ENCODE measurements at places on chromosomes 13 and 19.
A peak's percentile ranks its signal among the peaks of the same experiment; 100 is the strongest.

- DNase-seq, result no peak
Measured at GRCh38 chr19:41604831-41605230, 22.0 kb downstream of the CEACAM4 start.

DNA sequence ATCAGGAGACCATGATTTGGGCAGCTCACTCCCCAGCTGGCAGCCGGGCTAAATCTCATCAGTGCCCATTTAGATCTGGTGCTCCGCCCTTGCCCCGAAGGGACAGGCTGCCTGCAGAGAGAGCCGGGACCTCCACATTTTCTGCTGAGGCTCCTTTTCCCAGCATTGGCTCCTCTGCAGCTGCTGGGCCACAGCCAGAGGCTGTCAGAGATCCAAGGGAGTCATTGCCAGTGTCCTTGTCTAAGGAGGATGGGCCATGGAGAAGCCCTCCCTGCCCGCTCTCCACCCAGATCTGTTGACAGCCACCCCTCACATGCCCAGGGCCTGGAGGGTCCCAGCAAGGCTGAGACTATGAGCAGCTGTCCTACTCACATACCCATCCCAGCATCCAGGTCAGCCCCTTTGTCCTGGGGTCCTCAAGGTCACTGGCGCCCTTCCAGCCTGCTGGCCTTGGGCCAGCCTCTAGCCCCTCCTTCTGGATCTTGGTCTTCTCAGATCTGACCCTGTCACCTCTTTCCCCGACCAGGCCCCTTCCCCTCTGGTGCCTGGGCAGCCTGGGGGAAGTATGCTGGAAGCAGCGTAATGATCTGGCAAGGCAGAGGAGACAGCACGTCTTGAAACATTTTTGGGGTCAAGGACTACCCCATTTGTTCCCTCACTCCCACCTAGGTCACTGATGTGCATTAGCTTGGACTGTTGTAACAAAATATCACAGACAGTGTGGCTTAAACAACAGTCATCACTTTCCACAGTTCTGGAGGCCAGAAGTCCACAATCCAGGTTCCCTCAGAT is 7.9 kb downstream of the PIN1 start:
- no peak for DNase-seq

DNA sequence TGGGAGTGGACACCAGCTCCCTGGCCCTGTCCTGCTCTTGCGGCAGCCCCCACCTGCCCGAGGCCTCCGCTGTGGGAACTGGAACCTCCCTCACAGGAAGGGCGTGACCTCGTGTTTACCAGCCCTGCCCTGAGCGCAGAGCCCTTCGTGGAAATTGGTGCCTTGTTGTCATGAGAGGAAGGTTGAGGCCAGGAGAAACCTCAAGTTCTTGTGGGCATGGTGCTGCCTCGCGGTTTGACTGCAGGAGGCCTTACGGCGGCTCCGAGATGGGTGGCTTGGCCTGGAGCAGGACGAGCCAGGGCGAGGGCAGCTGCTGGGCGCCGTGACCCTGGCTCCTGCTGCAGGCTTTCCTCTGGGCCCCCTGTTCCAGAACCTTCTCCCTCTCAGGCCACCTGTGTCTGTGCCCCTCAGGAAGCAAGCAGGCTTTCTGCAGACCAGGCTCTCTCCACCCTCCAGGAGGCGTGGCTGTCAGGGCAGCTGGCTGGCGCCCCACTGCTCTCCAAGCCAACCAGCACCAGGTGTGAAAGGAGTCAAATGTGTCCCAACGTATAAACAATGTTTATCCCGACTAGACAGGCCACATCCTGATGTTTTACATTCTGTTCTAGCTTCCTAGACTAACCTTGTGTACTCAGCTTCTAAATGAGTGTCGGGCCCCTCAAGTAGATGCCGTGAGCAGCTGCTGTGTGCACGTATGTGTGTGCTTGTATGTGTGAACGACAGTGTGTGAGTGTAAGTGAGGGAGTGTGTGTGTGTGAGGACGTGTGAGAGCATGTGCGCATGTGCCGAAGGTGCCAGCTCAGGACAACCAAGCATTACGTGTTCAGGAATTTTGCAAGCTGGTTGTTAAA is 10.4 kb upstream of the RASA3 start:
- peak; percentile 89 for DNase-seq

DNA sequence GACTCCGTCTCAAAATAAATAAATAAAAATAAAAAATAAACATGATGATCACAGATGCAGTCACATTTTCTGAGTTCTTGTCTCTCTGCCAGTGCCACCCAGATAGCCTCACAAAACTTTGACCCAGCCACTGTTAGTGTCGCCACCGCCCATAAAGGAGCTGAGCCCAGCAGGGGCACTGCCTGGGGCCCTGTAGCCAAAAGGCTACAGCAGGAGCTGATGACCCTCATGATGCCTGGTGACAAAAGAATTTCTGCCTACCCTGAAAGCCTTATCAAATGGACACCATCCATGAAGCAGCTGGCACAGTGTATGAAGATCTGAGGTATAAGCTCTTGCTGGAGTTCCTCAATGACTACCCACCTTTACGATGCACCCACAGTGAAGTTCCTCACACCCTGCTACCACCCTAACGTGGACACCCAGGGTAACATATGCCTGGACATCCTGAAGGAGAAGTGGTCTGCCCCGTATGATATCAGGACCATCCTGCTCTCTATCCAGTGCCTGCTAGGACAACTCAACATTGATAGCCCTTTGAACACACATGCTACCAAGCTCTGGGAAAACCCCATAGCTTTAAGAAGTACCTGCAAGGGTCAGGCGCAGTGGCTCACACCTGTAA is 18.3 kb downstream of the ZNF587 start:
- no peak for DNase-seq

All from CD8-positive, alpha-beta T cell (primary cell).